ENCODE measurements at places on chromosomes 1 and 21.

DNA sequence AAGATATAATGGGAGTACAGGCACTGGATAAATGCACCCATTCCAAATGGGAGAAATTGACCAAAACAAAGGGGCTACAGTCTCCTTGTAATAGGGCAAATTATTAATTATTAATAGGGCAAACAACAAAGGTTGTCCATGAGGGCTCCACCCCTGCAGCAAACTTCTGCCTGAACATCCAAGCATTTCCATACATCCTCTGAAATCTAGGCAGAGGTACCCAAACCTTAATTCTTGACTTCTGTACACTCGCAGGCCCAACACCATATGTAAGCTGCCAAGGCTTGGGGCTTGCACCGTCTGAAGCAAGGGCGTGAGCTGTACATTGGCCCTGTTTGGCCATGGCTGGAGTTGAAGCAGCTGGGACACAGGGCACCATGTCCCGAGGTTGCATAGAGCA is 33.7 kb downstream of the TNFSF4 start:
- no peak for DNase-seq

- no peak for DNase-seq
Measured at GRCh38 chr1:29677028-29678024, 441.0 kb downstream of the PTPRU start.

GRCh38 chr1:33649759-33650158 is 177.3 kb downstream of the ZSCAN20 start:
- no peak for DNase-seq

DNA sequence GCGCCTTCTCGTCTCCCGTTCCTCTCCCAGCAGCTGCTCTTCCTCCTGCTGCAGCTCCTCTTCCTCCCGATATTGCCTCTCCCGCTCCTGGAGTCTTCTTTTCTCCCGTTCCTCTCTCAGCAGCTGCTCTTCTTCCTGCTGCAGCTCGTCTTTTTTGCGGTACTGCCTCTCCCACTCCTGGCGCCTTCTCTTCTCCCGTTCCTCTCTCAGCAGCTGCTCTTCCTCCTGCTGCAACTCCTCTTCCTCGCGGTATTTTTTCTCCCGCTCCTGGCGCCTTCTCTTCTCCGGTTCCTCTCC is 5.3 kb downstream of the TCHH start:
- DNase-seq = no peak

DNA sequence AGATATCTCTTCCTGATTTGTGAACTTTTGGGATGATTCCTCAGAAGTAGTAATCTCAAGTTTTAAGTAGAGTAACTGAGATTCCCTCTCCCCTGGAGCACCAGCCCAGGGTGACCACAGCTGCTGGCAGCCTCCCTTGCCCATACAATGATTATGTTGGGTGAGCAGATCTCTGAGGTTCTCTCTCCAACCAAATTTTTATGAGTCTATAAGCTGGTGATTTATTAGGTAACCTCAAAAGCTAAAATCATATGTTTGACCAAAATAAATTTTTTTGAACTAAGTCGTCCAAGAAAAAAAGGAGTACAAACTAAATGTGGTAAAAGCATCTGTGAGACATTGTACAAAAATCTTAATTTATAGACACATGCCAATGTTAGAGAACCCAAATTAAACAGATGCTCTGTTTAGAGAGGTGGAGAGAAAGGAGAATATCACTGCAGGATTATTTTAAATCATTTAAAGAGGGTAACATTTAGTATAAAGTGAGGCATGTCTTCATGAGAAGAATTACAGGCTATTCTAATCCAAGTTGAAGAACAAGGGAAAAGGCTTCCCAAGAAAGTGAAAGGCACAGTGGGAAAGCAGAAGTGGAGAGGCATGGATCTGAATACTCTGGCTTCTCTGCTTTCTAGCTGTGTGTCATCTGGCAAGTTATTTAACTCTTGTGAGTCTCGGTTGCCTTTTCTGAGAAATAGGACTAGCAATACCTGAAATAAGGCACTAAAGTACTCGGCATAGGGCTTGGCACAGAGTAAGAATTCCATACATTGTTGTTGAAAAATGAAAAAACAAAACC is 2.5 kb downstream of the AKNAD1 start:
- DNase-seq = no peak
